ENCODE measurements at places on chromosomes 6 and 20.

GRCh38 chr6:147906361-147906760, 397.9 kb downstream of the SAMD5 start:
- DNase-seq, result peak; percentile 1

GRCh38 chr6:167735951-167736288, 90.8 kb upstream of the AFDN start:
- DNase-seq, result no peak

GRCh38 chr6:37052027-37052628, 46.7 kb downstream of the FGD2 start:
- DNase-seq, result no peak

DNA sequence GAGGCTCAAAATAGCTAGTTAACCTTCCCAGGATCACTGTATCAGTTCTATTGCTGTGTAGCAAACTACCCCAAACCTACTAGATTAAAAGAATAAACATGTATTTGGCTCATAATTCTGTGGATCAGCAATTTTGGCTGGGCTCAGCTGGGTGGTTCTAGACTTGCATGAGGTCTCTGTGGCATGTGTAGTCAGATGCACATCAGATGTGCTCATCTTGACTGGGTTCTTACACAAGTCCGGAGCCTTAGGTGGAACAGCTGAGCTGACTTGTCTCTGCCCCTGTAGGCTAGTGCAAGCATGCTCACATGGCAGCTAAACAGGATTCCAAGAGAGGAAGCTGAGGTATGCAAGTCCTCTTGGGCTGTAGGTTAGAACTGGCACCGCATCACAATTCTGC, 173.2 kb upstream of the PRND start:
- DNase-seq, result no peak

GRCh38 chr6:155010940-155011339, 15.8 kb downstream of the TIAM2 start:
- no peak for DNase-seq

GRCh38 chr6:34110610-34111009, 35.3 kb downstream of the GRM4 start:
- DNase-seq, result no peak

DNA sequence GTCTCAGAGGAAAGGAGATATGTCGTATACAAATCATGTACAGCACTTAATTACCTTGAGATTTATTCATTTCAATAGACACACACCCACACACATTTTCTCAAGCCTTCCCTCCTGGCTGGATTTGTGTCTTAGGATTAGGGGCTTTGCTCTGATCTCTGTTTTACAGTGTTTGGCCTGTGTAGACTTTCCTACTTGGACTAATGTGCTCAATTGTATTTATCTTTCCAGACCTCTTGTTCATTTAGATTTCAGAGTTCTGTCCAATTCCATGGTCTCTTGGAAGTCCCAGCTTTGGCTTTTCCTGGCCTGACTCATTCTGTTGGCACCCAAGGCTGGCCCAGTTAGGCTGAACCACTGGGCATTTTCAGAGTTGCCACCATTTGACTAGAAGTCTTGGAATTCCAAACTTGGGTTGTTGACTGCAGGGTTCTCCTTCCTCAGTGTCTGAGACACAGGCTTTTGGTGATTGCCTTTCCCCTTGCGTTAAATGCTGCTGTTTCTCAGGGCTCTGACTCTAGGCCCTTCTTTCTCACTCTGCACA, 8.9 kb upstream of the RFPL4B start:
- no peak for DNase-seq

DNA sequence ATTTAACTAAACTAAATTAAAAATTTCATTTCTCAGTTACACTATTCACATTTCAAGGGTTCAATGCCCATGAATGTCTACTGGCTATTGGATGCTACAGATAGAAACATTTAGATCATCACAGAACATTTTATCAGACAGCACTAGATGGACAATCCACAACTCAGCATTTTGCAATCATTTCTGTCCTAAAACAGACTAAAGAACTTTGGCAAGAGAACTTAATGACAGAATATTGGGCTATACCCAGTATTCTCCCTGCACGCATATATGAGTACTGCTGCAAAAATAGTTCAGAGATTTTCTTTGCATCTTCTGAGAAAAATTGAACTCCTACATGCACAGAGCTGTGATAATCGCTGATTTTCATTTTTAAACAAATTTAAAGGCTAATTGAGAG, 36.1 kb upstream of the FBXO30 start:
- DNase-seq, result peak; percentile 7

- no peak for DNase-seq
Measured at GRCh38 chr6:21713481-21713880, 119.9 kb downstream of the SOX4 start.

DNA sequence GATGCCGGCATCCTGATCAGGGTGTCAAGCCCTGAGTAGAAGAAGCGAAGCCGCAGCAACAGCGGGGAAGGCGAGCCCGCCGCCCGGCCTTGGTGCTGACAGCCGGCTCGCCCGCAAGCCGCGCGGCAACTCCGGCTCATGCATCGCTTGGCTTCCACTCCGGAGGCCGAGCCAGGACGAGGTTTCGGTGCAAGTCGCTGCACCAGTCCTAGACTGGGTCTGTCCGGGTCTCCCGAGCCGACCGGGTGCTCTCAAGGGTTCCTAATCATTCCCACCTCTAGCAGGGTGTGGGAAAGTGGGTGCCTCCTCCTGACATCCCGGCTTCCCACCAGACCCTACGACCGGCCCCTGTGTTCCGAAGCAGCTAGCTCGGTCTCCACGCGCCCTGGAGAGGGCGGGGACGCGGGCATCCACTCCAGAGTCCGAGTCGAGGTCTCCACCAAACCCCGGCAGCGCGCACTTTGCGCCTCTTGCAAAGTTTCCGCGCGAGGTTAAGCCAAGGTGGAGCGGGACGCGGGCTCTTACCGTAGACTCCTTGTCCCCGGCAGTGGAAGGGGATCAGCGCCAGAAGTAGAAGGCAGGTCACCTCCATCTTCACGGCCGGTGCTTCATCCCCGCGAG, 1.4 kb downstream of the MDGA1 start:
- peak; percentile 38 for DNase-seq

Data from fibroblast of mammary gland (primary cell).